Natural killer cell (primary cell): ENCODE measurements at places on chromosomes 12 and 14. TPM values are rescaled to one million over a fixed set of nuclear protein-coding genes. Genes with fewer than 3 reads are reported as not detected.

The WNT1 gene
- total RNA-seq: 2.0 TPM

The MYL2 gene
- total RNA-seq: not detected

The EAPP gene
- 76.1 TPM for total RNA-seq

The DPF3 gene
- total RNA-seq: 1.8 TPM

The GPATCH2L gene
- total RNA-seq: 90.4 TPM

The C12orf50 gene
- 0.18 TPM for total RNA-seq

The NKX2-1 gene
- not detected for total RNA-seq

The HELB gene
- 45.6 TPM for total RNA-seq

The PFKM gene
- 13.5 TPM for total RNA-seq

The PPP4R3A gene
- 168 TPM for total RNA-seq

The MGAT4C gene
- total RNA-seq: not detected

The B4GALNT1 gene
- 0.48 TPM for total RNA-seq

The PRH2 gene
- total RNA-seq: 1.0 TPM

The MYBPC1 gene
- not detected for total RNA-seq

The SIX1 gene
- not detected for total RNA-seq

The SH2B3 gene
- 81.3 TPM for total RNA-seq

The UBE3B gene
- 46.7 TPM for total RNA-seq

The LYZ gene
- total RNA-seq: 146 TPM

The AQP6 gene
- not detected for total RNA-seq

The NID2 gene
- total RNA-seq: 0.40 TPM
